ENCODE measurements at places on chromosomes 7 and 10.

GRCh38 chr7:29606287-29606721 is 42.7 kb downstream of the PRR15 start:
- DNase-seq: no peak

DNA sequence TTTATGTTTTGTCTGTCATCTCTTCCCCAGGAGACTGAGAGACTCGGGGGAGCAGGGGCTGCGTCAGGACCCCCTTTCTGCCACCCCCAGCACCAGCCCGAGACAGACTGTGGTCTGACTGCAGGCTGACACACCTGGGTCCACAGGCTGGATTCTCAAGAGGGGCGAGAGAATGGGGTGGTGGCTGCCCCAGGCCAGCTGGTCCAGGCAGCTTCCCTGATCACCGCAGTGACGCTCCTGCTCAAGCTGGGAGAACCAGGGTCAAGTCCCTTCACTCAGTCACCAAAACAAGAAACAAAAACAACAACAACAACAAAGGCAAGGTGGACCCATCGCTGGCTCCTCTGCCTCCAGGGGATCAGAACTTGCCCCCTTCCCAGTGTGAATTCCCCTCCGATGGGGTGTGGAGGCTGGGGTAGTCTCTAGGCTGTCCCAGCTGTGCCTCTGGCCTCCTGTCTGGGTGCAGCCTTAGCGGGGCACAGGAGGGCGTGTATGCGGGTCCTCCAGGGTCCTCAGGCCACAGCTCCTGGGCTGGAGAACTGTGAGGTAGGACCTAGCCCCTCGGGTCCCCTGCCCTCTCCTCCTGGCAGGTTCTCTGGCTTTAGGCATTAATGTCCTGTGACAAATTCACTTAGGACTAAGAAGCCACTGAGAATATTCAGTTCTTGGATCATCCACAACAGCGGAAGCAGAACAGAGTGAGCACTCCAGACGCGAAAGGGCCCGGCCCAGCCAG is 40.6 kb downstream of the PRKAG2 start:
- DNase-seq: no peak

- DNase-seq: no peak
Observed at GRCh38 chr7:146235195-146235594, 118.6 kb downstream of the CNTNAP2 start.

GRCh38 chr10:76192694-76193320 is 761.4 kb downstream of the LRMDA start:
- no peak for DNase-seq

- no peak for DNase-seq
Observed at GRCh38 chr10:26528715-26529393, 90.7 kb downstream of the APBB1IP start.

- no peak for DNase-seq
Observed at GRCh38 chr7:48458701-48459524, 287.7 kb downstream of the ABCA13 start.

GRCh38 chr7:140358412-140359051 is 39.8 kb downstream of the SLC37A3 start:
- no peak for DNase-seq

DNA sequence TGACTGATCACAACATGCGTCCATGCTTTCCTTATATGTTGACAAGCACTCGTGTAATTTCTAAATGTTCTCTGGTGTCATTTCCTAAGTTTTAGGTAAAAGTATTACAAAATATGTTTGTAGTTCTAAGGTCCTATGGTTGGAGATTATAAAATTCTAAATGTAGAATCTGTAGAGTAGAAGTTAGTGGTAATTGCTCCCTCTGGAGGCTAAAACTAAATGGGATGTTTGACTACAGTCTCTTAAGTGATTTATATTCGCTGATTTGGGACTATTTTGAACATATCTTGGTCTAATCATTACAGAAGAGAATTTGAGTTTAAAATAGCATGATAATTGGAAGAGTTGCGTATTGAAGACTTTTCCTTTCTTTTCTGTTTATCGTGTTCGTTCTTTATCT is 74.1 kb downstream of the ZMYND11 start:
- DNase-seq: no peak

- no peak for DNase-seq
Observed at GRCh38 chr10:95300022-95300539, 9.3 kb upstream of the PDLIM1 start.

DNA sequence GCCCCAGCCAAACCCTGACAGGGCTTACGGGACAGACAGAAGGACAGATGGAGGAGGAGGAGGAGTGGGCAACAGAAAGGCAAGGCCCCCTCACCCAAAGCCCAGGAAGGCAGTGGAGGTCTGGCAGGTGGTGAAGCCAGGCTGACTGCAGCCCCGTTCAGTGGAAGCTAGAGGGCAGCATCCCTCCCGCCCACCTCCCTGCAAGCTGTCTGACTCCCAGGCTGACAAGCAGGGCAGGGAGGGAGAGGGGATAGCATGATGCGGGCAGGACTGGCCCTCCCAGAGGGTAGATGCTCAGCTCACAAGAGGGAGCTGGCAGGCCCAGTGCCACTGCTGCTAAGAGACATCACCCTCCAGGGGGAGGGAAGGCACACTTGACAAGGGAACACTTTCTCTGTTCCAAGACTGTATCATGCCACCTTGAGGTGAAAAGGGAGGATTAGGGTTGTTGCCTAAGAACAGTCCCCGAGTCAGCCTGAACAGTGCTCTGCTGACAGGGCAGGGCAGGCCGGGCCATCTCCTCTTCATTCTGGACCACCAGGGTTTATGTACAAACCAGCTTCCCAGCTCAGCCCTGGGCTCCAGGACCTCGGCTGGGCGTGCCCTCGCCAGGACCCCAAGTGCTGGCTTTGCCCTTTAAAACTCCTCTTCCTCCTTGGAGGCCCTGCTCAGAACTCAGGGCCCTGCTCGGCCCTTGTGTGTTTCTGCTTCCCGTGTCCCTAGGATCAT is 61.8 kb downstream of the RASGEF1A start:
- DNase-seq: no peak

DNA sequence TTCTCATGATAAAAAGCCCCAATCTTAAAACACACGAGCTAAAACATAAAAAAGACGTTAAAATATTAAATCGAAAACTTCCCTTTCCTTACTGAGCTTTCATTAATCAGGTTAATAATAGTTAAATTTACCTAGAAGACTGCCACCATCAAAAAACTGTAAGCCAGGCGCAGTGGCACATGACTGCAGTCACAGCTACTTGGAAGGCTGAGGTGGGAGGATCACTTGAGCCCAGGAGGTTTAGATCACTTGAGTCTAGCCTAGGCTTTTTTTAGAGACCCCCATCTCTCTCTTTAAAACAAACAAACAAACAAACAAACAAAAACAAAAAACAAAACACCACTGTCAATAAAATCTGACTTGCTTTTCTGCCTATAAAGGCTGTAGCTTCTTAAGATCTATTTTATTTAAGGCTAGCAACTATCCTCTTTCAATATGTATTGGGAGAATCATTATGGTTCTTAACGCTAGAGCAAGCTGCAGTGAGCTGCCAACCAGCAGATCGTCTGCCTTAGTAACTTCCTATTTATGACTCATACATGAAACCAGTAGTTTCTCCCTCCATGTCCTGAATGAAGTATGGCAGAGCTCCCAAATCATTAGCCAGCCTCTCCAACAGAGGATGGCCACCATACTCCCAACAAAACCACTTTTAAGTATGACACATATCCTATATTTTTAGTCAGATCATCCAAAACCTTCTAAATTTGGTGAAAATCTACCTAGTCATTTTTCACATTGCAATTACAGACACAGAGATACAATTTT is 163.7 kb downstream of the SRPK2 start:
- no peak for DNase-seq

DNA sequence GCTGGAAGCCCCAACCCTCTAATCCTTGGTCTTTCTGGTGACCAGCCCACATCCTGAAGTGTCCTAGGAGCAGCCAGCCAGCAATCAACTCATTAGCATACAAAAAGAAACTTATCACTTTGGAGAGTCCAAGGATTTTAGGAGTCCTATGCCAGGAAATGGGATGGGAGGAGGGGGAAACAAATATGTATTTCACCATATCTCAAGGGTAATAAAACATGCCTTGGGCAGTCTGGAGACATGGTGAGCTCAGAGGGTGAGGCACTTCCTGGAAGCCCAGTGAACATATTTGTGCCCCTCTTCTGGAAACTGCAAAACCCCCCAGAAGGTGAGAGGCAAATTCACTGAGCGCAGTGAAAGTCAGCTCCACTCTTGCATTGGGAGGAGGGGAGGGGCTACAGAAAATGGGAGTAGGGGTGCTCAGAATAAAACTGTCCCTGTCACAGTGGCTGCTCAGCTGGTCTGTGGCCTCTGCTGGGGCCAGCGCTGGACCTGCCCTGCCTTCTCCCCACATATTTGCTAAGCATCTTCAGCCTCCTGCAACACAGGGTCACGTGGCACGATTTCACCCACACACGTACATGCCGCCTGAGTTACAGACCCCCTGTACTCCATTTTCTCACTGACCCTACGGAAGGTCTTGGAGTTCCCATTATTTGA is 17.7 kb upstream of the ZMIZ1 start:
- DNase-seq: no peak

- DNase-seq: no peak
Observed at GRCh38 chr10:108583877-108584276, 1339.4 kb downstream of the XPNPEP1 start.

GRCh38 chr10:61836888-61837754 is 64.4 kb upstream of the ARID5B start:
- no peak for DNase-seq

DNA sequence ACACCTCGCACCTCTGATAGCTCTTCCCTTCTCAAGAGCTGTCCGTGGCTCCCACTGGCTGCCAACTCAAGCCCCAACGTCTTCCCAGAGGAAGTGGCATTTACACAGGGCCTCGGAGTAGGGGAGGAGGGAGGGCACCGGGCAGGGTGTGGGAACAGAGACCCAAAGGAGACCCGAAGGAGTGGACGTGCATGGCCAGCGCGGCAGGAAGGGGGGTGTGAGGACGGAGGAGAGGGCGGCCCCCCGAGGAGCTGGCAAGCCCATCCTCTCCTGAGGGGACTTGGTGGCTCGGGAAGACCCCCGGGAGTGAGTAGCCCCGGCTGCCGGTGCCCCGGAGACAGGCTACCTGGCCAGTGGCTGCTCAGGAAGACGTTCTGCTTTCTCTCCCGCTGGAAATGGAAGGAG is 85.9 kb downstream of the FOXL3 start:
- no peak for DNase-seq

DNA sequence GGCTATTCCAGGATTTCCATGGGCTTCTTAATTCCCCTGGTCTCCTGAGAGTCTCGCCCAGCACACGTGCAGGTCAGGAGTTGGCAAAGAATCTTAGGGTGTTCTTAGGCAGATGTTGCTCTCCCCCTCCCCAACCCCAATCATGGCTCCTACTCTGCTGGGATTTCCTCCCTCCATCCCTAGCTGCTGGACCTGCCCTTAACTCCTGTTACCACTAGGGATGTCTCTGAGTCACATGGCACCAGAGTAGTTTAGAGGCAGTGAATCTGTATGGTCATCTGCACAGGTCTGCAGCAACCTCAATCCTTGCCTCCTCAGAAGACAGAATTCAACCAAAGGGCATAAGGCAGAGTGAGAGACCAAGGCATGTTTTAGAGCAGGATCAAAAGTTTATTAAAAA is 51.8 kb upstream of the CHST3 start:
- no peak for DNase-seq

- no peak for DNase-seq
Observed at GRCh38 chr7:23491502-23491901, 21.2 kb upstream of the IGF2BP3 start.

DNA sequence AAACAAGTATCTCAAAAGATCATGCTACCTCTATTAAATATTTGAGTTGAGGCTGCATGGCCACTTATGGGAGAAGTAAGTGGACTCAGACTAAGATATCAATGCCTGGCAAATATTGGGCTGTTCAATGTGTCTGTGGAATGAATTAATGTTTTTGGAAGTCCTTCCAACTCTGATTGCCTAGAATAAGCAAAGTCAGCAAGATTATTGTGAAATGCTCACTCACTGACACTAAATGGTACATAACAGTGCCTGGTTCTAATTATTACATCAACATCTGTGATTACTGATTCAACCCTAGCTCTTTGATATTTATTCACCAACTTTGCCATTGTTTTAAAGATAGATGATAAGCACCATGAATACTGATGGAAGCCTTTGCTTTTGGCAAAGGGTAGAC is 45.5 kb upstream of the HDAC9 start:
- no peak for DNase-seq

DNA sequence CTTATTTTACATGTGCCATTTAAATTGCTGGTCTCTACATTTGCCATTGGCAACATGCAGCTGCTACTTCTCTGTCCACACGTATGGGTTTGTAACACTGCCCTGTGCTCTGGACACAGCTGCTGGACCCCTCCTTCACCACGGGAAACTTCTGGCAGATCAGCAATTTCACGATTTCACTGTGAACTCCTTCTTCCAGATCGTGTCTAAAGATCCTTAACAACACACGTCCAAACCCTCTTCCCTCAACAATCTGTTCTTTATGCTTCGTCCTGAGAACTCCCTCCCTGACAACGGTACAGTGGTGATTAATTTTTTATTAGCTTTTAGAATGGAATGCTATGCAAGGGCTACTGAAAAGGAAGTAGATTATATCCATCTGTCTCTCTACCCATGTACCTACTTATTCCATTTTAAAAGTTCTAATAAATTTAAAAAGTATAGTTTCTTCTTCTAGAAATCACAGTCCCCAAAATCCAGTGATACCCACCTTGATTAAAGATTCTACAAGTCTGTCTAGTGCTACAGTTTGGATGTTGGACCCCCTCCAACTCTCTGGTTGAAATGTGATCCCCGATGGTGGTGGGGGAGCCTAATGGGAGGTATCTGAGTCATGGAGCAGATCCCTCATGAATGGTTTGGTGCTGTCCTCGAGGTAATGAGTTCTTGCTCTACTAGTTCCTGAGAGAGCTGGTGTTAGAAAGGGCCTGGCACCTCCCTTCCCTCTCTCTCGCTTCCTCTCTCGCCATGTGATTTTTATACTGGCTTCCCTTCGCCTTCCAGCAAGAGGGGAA is 81.0 kb downstream of the KIAA1549 start:
- DNase-seq: no peak

- DNase-seq: no peak
Observed at GRCh38 chr7:92834507-92835260, 1.7 kb downstream of the CDK6 start.

- DNase-seq: no peak
Observed at GRCh38 chr10:79188154-79188965, 119.6 kb downstream of the ZMIZ1 start.

DNA sequence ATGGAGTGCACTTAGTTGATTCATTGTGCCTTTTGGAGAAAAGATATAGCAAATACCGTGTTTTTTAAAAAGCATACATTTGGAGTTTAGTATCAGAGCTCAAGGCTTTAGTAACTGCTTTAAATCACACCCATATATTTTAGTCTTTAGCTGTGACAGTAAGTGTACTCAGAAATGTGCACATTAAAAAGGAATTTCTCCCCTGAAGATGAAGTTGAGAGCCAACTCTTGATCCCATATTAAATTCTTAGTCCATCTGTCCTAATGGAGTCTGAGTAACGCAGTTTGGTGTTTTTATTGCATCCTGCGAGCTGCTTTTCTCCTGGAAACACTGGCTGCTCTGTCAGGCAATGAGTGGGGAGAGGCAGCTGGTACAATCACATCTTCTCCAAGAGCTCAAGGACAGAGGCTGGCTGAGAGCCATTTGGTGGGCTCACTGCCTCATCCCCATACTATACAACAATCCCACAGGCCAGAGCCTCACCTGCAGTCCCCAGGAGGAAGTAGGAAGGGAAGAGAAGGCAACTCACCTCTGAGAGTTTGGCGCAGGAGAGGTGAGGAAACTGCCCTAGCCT is 473.6 kb upstream of the C7orf33 start:
- no peak for DNase-seq

GRCh38 chr10:59905066-59905730 is 1.2 kb downstream of the CCDC6 start:
- DNase-seq: no peak

- no peak for DNase-seq
Observed at GRCh38 chr7:144784943-144785342, 50.9 kb downstream of the TPK1 start.

Data from activated CD8-positive, alpha-beta memory T cell treated with anti-CD3 and anti-CD28 coated beads for 4 hours (primary cell).